ENCODE measurements at places on chromosomes 4 and X.
A peak's percentile ranks its signal among the peaks of the same experiment; 100 is the strongest.

GRCh38 chrX:9282325-9282724 is 182.5 kb upstream of the TBL1X start:
- DNase-seq = no peak

GRCh38 chr4:39587881-39588280 is 50.8 kb downstream of the SMIM14 start:
- no peak for DNase-seq

- DNase-seq = no peak
Measured at GRCh38 chr4:128940971-128941370, 131.5 kb downstream of the JADE1 start.

DNA sequence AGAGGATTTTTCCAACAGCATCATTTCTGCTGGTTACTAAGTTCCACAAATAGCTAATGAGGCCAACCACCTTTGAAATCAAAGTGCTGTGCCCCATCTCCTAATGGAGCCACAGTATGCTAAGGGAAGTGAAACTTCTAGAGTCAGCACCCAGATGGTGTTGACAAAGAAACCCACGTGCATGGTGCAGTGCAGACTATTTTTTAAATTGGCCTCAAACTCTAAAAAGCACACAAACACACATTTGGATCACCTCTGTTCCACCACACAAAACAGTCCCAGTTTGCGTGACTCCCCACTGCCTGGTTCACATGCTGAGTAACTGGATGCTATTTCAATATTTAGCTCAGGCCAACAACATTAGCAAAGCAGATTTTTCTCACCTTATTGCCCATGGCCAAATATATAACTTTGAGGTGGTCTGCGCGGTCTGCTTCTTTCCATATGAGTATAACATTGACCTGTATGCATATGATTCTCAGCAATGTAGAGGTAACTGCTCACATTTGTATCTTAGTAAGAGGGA is 69.9 kb downstream of the AMELX start:
- no peak for DNase-seq

DNA sequence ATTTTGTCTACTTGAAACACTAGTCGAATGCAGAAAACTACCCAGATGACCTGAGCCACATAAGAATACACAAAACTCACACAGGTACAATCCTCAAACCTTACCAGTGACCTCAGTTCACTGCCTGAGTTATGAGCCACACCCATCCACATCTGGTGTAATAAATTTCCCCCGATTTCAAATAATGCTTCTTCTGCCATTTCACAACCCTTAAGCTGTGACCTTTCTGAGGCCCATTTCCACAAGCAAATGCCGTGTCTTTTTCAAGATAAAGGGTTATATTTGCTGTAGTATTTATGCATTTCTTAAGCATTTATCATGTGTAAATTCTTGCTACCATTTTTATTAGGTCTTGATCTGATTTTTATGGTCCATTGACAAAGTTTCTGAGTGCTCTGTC is 1.8 kb upstream of the ARHGEF38 start:
- DNase-seq = no peak

GRCh38 chrX:132918523-132918922 is 39.9 kb downstream of the HS6ST2 start:
- no peak for DNase-seq

GRCh38 chr4:98746530-98746929 is 88.1 kb upstream of the TSPAN5 start:
- no peak for DNase-seq

GRCh38 chr4:39521253-39521919 is 5.9 kb downstream of the UGDH start:
- no peak for DNase-seq

- DNase-seq = peak; percentile 69
Measured at GRCh38 chr4:168585168-168586091, 88.6 kb downstream of the PALLD start.

GRCh38 chrX:83345298-83345697 is 162.8 kb upstream of the POU3F4 start:
- DNase-seq = no peak

DNA sequence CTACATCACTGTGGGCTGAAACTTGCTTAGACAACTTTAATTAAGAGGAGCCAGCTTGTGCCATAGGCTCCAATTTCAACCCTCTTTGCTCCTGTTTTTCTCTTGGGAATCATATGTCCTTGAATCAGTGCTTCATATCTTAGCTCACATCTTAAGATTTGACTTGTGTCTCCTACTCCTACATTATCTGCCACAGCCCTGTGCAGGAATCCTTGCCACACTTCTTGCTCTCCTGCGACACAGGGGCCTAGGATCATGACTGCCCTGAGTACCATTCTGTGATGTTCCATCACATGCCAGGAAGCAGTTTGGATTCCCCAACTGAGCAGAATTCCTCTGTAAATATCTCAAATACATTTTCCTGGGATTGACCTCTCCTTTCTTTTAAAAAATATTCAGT is 36.4 kb downstream of the ARSJ start:
- no peak for DNase-seq

DNA sequence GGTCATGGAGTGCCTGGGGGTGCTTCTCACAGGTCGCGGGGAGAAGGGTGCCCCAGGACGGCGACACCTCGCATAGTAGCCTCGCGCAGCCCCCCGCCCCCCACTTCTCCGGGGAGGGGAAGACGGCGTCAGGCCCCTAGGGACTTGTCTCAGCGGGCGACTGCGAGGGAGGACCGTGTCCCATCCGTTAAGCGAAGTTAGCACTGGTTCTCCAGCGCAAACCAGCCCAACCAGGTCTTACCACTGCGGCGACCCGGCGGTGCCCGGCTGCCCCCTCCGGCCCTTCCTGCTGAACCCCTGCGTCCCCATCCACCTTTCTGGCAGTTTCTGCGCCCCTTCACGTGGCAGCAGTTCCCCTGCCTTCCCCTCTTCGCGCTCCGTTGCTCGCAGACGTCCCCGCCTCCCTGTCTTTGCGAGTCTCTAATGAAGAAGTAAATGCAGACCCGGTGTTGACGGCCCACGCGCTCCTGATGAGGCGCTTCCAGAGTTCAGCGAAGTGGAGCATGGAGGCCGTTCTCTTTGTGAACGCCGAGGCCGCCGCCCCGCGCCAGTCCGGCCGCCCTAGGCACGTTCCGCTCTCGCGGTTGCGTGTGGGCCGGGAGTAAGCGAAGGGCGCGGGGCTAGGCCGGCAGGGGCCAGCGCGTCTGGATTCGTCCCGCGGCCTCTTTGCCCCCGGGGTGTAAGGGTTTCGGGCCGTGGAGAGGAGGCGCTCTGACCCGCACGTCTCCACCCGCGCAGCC is 3.0 kb downstream of the SLIT2 start:
- peak; percentile 34 for DNase-seq

DNA sequence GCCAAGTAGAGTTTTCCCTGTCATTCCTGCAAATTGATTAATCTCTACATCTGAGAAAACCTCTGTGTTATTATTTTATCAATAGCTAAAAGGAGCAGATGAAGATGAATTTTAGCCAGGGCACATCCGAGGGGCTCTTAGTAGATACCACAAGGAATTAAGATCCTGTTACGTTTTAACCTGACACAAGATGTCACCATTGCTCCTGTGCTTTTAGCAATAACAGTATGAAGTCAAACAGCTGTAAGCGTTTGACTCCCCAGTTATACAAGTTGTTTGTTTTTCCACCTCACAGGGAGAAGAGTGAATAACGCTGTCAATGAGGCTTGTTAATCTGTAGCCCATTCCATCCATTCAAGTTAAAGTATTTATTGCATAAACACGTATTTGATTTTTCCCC is 76.0 kb upstream of the AP1S2 start:
- DNase-seq = no peak

DNA sequence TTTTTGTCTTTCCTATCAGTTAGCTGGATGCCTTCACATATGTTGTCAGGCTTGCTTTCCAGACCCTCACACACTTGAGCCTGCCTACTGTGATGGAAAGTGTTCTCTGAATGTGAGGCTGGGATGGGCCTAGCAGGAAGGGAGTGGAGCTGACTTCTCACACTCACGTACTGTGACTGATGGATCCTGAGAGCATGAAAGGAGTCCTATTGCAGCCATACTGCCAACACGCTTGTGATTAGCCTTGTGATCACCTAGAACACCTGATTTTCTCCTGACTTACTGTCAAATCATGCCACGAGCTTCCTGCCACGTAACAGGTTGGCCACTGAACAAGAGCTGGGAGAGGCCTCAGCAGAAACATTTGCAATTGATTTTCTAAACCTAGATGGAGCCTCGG is 49.9 kb downstream of the ACOX3 start:
- DNase-seq = no peak

- DNase-seq = no peak
Measured at GRCh38 chr4:85734424-85734831, 259.5 kb downstream of the ARHGAP24 start.

DNA sequence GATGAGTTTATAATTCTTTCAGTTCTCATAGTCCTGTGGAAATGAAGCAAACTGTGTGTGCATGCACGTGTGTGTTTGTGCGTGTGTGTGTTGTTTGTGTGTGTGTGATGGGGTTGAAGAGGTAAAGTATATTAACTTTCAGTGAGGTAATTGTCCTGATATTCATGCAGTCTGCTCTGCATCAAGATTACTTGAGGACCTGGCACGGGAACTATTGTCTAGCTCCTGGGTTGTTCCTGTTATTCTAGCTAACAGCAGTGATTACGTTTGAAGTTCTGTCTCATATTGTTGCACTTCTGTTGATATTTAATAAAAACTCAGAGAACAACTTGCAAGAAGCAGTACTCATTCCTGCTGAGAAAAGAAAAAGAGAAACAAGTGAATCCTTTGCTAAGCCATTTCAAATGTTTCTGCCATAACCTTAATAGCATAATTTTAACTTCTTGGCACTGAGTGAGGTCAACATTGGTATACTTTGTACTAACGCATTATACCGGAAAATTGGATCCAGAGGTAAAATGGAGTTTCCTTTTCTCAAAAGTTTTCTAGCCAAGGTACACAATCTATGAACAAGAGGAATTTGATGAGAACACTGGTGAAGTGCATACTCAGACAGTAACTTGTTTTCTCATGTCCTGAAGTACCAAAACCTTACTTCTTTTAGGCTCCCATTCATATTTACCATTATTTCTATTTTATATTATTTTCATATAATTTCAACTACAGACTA is 113.2 kb downstream of the SPCS3 start:
- no peak for DNase-seq

- DNase-seq = no peak
Measured at GRCh38 chrX:72296991-72297390, 8.7 kb downstream of the CITED1 start.

DNA sequence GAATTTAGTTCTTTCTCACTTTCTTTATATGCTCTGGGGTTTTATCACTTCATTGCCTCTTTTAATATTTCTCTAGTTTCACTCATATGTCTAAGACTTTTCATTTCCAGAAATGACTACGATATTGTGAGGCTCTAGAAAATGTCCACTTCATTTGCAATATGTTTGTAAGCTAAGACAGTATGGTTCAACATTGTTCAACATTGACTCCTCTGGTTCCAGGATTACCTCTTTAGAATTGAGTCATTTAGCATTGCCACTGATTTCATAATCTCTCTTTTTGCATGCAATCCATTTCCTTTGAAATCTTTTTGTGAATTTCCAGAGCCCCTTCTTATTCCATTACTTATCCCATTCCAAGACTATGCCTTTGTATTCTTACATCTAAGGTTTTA is 32.3 kb downstream of the BBS12 start:
- DNase-seq = no peak

GRCh38 chrX:120791013-120791643 is 84.5 kb downstream of the CT47B1 start:
- no peak for DNase-seq

DNA sequence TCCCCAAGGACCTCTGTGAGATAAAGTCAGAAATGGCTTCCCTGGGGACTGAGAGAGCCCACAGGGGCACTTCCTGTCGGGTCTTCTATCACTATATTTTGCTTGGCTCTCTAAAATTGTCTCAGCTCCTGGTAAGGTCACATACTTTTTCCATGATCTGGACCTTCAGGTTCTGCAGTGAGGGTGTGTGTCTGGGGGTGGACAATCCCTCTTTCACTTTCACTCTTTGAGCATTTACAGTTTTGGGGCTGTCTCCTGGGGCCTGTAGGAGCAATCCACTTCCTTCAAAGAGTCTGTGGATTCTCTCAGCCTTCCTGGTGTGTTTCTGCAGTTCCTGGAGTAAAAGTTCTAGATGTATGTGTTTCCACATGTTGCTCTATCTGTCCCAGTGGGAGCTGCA is 335.7 kb downstream of the FSTL5 start:
- no peak for DNase-seq

DNA sequence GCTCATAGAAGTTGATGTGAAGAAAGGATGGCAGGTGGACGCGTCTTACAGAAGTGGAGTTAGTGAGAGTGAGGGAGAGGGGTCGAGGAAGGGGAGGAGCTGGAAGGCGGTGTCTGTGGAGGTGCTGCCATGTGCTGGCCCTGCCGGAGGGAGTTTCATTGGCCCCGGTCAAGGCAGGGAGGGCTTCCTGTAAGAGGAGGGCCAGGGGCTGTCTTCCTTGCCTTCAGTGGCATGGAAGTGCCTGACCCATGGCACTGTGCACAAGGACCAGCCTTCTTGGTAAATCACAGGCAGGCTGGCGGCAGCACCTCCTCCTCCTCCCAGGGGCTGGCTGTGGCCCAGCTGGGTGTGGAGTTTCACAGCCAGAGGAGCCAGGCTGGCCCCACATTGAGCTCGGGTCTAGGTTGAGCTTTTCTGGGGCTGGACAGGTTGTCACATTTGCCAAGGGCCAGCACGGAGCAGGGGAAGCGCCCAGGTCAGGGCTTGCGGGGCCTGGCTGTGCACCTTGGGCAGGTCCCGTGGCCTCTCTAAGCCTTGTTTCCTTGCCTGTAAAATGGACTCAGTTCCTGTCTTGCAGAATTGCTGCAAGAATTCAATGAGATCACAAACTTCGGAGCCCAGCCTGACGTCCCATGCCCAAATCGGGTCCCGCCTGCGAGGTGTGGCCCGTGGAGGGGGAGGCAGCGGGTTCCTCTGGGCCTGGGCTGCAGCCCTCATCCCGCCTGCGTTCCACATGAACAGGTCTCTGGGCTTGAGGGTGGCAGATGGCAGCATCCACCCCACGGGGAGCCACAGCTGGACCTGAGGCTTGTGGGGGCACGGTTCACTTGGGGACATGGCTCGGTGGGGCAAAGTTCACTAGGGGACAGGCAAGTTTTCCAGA is 7.0 kb downstream of the HTRA3 start:
- no peak for DNase-seq

DNA sequence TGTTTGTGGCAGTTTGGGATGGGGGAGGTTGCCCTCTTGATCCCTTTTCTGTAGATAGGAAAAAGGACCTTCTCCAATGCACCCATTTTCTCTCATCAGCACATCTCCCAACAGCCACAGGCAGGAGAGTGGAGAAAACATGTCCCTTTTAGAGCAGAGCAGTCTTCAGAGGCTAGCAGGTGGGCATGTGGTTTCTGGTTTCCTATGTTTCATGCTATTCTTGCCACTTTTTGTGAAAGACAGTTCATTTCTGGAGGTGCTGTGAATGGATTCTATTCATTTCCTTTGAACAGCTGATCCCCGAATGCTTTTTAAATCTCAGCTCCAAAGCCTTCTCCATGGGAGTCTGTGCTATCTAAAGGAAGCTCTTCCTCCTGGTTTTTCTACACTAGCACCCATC is 18.9 kb downstream of the RASL11B start:
- DNase-seq = no peak

- DNase-seq = no peak
Measured at GRCh38 chrX:107167163-107167921, 38.9 kb downstream of the NUP62CL start.

- no peak for DNase-seq
Measured at GRCh38 chrX:131271274-131271673, 17.8 kb downstream of the IGSF1 start.

- no peak for DNase-seq
Measured at GRCh38 chr4:24544208-24544988, 40.0 kb downstream of the DHX15 start.

- DNase-seq = no peak
Measured at GRCh38 chr4:66750273-66750672, 795.0 kb downstream of the CENPC start.

GRCh38 chr4:141220271-141220670 is 424 bp upstream of the ZNF330 start:
- DNase-seq = peak; percentile 1

All from neural crest cell (in vitro differentiated cells).